Right ventricle myocardium superior (tissue), 1 donor: ENCODE measurements at places on chromosomes 2 and 18.

DNA sequence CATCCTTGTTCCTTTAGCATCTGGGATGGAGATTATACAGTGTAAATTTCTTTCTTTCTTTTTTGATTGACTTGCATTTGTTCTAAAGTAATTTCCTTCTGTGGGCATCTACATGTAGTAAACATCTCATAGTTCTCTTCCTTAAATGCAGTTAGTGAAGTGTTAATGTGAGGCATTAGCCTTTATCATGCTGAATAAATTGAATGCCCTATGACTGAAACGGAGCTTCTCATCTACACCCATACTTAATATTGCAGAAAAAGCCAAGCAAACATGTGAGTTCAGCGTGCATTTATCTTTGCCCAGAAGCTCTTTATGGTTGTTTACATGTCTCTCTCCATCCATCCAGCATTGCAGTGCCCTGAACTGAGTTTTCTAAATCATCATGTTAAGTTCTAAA lies 58.3 kb downstream of the LYPD1 start:
- no peak for DNase-seq

DNA sequence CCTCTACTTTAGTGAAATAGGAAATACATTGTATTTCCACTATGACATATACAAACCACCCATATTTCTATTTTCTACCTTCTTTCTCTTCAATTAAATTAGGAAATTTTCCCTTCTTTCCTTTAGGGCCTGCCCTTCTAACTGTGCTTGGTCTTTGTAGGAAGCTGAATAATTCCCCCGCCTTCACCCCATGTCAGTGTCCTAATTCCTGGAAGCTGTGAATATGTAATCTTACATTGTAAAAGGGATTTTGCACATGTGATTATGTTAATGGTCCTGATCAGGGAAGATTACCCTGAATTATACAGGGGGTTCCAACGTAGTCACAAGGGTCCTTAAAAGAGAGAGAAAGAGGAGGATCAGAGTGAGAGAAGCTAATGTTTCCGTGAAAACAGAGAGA lies 40.2 kb downstream of the GRB14 start:
- no peak for DNase-seq

GRCh38 chr2:1082456-1083205 lies 132.0 kb downstream of the SNTG2 start:
- DNase-seq: no peak

GRCh38 chr18:79490626-79491041 lies 94.9 kb downstream of the NFATC1 start:
- peak; percentile 30 for DNase-seq

DNA sequence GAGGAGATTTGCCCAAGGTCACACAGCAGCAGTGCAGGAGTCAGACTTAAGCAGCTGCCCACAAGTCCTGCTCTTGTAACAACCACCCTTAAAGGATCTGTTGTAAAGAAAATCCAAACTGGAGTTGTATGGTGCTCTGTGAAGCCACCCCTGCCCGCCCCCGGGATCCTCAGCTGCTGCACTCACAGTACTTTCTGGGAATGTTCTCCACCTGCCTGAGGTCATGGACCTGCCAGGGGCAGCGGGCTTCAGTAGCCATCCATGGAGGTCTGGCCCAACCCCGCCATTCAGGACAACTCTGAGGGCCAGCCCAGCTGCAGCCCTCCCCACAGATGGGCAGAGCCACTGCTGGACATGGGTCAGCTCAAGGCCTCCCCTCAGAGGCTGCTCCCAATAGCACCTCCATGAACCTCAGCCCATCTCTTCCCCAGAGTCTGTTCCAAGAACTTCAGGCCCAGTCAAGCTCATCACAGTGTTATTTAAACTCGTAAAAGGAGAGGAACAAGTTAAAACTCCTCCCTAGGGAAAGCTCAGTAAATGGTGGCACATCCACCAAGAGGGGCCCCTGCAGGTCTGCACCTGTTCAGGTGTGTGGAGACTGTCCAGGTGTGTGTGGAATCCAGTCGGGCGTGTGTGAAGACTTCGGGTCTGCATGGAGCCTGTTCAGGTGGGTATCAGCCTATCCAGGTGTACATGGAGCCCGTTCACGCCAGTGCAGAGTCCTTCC lies 39.4 kb upstream of the GPC1 start:
- DNase-seq: peak; percentile 17
